ENCODE measurements at places on chromosomes 6 and 20. TPM values are rescaled to one million over a fixed set of nuclear protein-coding genes. Genes with fewer than 3 reads are reported as not detected.

The C6orf120 gene
- 17.6 TPM for total RNA-seq

The SMLR1 gene
- total RNA-seq, result not detected

The OR2J3 gene
- total RNA-seq, result not detected

The AIG1 gene
- 10.2 TPM for total RNA-seq

The MMS22L gene
- 26.1 TPM for total RNA-seq

The TMEM244 gene
- not detected for total RNA-seq

The SLC18B1 gene
- 9.2 TPM for total RNA-seq

The FRK gene
- 0.02 TPM for total RNA-seq

The GUCA1A gene
- total RNA-seq, result not detected

The UBD gene
- total RNA-seq, result 0.65 TPM

The C20orf202 gene
- not detected for total RNA-seq

The C6orf141 gene
- 0.46 TPM for total RNA-seq

The POU5F1 gene
- not detected for total RNA-seq

The ID4 gene
- not detected for total RNA-seq

The L3MBTL1 gene
- total RNA-seq, result 9.3 TPM

The SLC16A10 gene
- total RNA-seq, result 2.7 TPM

The PTK6 gene
- total RNA-seq, result 0.48 TPM

The NNAT gene
- 0.20 TPM for total RNA-seq

The MLIP gene
- not detected for total RNA-seq

The MOXD1 gene
- not detected for total RNA-seq

The PKHD1 gene
- total RNA-seq, result not detected

The SH3BGRL2 gene
- 0.14 TPM for total RNA-seq

The CARMIL1 gene
- 3.6 TPM for total RNA-seq

The SIRPB1 gene
- 7.4 TPM for total RNA-seq

The WFDC12 gene
- not detected for total RNA-seq

The ABRACL gene
- 147 TPM for total RNA-seq

The AHCY gene
- total RNA-seq, result 61.7 TPM

The ZNF341 gene
- total RNA-seq, result 4.4 TPM

The TPD52L1 gene
- total RNA-seq, result 0.33 TPM

The GINS1 gene
- 17.4 TPM for total RNA-seq

The XKR7 gene
- total RNA-seq, result not detected

The PLA2G7 gene
- not detected for total RNA-seq

The CLPSL1 gene
- not detected for total RNA-seq

The ULBP3 gene
- total RNA-seq, result 1.8 TPM

The TPBG gene
- not detected for total RNA-seq

The NR2E1 gene
- not detected for total RNA-seq

The NAPB gene
- 14.1 TPM for total RNA-seq

The BMP7 gene
- not detected for total RNA-seq

The THBS2 gene
- 0.05 TPM for total RNA-seq

The POPDC3 gene
- total RNA-seq, result not detected

The TBC1D22B gene
- 15.4 TPM for total RNA-seq

The RAB44 gene
- total RNA-seq, result not detected

The DOK5 gene
- 0.41 TPM for total RNA-seq

The PRKN gene
- 0.31 TPM for total RNA-seq

The DCDC2 gene
- total RNA-seq, result not detected

The ZBTB12 gene
- total RNA-seq, result 1.5 TPM

The EPPIN gene
- not detected for total RNA-seq

The WFDC6 gene
- total RNA-seq, result not detected
